NCI-H510A (cell line): ENCODE measurements at places on chromosomes 11 and 22.

GRCh38 chr11:68552542-68552941, 92.0 kb downstream of the PPP6R3 start:
- DNase-seq, result no peak

DNA sequence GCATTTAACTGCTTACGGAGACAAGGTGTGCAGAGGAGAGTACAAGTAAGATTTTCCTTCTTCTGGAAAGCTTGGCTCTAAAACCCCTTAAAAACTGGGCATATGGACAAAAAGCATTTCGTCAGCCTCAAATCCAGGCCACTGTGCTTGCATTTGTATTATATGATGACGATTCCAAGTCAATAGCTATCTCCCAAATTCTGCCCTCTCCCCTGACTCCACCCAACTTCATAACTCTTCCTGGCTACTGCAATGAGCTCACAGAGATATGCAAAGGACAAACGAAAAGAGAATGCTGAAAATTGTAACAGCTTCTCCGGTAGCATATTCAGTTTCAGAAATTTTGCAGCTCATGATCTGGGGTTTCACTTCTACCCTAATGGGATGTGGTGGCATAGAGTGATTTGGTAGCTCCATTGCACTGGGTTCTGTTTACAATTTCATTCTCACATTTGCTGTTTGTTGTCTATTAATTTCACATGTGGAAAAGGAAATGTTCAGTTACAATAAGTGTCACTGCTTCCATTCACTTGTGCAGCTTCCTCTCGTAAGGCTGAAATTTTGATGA, 45.6 kb upstream of the CHRM4 start:
- DNase-seq, result no peak

DNA sequence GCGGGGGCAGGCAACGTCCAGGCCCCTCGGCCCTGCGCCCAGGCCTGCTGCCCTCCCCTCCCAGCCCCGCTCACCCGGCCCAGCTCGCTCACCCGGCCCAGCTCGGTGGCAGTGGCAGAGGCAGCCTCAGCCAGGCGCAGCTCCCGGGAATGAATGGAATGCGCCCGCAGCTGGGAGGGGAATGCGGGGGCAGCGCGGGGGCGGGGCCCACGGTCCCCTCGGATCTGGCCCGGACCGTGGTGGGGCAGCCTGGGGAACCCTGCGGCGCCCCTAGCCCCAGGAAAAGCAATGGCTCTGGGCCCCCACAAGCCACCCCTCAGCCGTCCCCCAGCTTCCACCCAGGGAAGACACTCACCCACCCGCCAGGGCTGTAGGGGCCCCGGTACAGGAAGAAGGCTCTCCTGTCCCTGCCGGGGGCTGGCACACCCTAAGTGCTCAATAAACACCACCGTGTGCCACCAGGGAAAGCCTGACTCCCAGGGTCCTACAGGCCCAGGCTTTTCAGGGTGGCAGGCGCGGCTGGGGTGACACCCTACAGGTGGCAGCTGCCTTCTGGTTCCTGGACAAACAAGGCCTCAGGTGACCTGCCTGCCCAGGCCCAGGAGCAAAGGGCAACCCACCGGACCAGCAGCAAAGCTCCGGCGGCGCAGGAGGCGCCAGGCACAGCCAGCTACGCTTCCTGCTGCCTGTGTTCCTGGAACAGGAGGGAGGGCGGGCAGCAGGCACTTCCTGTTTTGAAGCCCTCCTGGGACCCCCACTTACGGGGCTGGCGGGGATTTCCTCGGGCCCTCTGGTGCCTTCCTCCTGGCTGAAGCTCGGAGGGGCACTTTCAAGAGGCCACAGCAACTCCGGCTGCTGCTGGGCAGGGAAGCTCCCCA, 13.8 kb downstream of the PLXNB2 start:
- no peak for DNase-seq

- DNase-seq, result no peak
Observed at GRCh38 chr11:2929950-2930703, 907 bp upstream of the PHLDA2 start.

GRCh38 chr11:122584670-122585069, 70.9 kb upstream of the UBASH3B start:
- no peak for DNase-seq

DNA sequence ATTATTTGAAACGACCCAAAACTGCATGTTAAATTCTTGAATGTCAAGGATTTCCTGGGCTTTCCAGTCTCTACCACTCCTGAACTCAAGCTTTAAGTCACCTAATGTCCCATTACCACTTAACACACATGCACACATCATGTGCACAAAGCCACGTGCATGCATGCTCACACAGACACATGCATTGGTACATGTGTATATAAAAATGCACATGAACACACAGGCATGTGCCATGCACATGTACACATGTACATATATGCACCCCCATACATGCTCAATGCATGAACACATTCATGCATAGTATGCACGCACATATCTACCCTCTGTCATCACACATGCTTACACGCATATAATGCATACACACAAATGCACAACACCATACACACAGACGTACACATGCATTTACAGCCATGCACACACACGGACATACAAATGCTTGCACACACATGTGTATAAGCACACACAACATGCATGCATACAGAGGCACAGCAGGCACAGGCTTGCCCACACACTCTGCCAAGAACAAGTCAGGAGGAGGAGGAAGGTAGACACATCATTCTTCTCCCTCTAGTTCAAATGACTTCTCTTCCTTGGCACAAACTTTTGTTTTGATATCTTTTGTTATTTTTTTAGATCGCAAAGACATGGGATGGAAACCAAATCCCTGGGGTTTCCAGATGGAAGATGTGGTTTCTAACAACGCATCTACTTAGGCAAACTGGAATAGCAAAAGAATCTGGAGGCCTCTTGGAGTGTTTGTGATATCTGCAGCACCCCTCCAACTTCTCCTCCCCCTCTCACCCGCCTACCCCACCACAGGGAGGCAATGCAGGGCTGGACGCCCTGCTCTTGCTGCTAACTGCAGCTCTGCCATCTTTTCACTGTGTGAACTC, 24.6 kb downstream of the RASD2 start:
- no peak for DNase-seq

- DNase-seq, result no peak
Observed at GRCh38 chr22:32971276-32971675, 86.9 kb downstream of the SYN3 start.

DNA sequence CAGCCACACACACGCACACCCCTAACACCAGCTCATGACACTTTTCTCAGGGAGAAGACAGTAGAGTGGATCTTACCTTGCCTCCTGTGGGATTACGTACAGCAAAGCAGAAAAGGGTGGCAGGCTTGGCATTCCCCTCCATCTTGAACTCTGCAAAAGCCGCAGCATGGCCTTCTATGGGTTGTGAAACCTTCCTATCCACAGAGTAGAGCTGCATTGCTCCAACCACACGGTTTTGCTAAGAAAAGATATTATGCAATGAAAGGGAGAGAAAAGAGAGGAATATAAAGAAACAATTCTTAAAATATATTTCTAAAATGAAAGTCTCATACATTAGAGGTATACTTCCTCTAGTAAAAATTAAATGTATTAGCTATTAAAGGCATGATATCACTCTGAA, 48.8 kb downstream of the CLTCL1 start:
- no peak for DNase-seq

- no peak for DNase-seq
Observed at GRCh38 chr11:120151536-120151935, 13.6 kb upstream of the TRIM29 start.

DNA sequence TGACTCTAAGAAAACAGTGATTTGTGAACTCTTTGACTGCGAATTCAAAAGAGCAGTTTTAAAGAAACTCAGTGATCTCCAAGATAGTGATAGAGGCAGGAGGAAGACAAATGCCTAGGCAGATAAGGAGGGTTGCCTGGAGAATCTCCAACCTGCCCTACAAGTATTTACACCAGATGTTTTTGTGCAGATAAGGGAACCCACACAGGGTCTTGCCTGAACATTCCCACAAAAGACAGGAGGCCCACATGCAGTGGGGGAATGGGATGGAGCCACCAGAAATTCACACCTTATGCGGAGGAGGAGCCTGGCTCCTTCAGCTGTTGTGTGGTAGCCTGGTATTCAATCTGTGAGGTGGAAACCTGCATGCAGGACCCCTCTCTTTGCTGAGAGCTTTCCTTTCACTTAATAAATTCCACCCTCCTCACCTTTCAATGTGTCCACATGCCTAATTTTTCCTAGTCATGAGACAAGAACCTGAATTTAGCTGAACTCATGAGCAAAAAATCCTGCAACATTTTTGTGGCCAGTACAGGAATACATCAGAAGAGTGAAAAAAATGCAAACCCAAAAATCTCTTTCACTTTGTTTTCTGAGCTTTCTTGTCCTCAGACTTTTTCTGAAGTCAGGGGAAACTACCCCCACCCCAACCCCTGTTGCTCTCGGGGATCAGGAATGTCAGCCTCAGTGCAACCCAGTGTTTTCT, 8.1 kb upstream of the GLYAT start:
- no peak for DNase-seq

DNA sequence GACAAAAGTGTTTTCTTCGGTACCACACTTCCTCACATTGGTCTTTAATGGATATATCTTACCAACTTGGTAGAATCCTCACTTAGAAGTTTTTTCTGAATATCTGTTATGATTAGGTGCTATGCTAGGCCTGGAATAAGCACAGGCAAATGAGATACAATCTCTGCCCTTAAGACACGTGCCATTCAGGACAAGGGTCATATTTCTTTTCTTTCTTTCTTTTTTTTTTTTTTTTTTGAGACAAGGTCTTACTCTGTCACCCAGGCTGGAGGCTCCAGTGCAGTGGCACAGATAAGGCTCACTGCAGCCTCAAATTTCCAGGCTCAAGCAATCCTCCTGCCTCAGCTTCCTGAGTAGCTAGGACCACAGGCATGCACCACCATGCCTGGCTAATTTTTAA, 23.0 kb downstream of the WBP2NL start:
- no peak for DNase-seq
